ENCODE measurements at places on chromosomes 4 and X.

DNA sequence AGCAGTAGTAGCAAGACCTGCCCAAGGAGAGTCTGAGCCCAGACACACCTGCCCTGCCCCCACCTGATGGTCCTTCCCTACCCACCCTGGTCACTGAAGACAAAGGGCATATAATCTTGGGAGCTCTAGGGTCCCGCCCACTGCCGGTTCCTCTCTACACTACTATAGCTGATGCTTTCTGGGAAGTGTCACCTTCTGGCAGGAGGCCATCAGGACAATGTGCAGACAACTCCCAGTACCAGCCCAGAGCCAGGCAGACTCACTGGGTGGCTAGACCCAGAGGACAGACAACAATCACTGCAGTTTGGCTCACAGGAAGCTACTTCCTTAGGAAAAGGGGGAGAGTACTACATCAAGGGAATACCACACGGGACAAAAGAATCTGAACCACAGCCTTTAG is 312.7 kb downstream of the SPRY1 start:
- no peak for DNase-seq

DNA sequence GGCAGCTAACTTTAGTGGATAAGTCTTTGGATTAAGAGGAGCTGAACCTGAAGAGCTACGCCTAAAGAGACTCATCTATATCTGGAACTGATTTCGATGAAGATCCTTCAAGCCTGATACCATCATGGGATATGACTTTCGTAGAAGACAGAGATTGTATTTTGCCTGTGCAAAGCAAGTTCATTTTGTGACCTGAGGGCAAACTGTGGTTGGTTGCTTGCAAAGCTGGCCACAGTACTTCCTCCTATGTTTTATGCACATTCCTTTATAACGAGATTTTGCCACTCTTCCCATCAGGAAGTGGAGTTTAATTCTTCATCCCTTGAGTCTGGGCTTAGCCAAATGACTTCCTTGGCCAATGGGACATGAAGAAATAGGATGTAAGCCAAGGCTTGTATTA is 519.3 kb upstream of the NR3C2 start:
- DNase-seq = no peak

- no peak for DNase-seq
Observed at GRCh38 chrX:103480526-103480925, 38.8 kb downstream of the RAB40A start.

GRCh38 chr4:40214661-40215418 is 18.0 kb downstream of the RHOH start:
- no peak for DNase-seq

DNA sequence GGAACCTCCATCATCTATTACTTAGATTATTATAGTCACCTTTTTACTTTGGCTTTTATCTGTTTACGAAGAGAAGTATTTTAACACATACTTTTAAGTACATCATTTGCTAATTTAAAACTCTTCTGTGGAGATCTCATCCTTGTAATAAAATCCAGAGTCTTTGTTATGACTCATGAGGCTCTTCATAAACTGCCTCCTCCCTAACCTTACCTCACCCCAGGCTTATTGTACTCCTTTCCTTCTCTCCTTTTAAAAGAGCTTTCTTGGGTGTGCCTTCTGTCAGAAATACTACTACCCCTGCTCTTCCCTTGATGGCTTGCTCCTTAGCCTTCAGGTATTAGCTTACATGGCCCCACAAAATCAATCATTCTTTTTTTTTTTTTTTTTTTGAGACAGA is 6.6 kb downstream of the ARL9 start:
- DNase-seq = no peak

All from HTR-8/SVneo (cell line).